Esophagus squamous epithelium (tissue), 5 donors: ENCODE measurements at places on chromosomes 11 and 22.

DNA sequence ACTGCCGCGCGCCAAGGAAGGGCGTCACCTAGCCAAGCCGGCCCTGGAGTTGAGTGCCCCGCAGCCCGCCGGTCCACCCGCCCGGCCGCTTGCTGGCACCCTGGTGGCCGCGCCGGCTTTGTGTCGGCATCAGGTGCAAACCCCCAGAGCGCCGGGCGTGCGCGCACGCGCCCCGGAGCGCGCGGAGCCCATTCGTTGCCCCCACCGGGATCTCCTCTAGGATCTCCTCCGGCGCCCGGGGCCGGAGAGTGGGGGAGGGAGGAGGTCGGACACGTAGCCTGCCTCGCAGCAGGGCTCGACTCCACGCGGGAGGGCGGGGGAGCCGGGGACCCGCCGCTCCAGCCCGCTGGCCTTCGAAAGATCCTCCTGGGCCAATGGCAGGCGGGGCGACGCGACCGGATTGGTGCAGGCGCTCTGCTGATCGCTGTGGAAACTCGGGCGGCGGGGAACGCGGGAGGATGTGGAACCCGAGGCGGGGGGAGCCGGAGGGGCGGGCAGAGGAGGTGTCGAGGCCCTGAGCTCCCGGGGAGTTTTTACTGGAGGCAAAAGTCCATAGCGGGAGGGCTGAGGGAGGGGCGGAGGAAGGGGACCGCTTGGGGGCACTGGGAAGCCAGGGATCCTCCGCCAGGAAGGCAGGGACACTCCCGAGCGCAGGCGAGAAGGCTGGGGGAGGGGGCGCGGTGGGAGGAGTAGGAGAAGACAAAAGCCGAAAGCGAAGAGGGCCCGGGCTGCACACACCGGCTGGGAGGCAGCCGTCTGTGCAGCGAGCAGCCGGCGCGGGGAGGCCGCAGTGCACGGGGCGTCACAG lies at the start of gene FADS2:
FADS2 (plus strand) TSS at position 730 of the 808 bp plus-strand sequence. CDS start 91 bp downstream, outside the sequence.
- DNase-seq, result peak; percentile 41

- no peak for DNase-seq
These were observed 64.4 kb upstream of the LINC01488 start for GRCh38 chr11:69416762-69417698.

DNA sequence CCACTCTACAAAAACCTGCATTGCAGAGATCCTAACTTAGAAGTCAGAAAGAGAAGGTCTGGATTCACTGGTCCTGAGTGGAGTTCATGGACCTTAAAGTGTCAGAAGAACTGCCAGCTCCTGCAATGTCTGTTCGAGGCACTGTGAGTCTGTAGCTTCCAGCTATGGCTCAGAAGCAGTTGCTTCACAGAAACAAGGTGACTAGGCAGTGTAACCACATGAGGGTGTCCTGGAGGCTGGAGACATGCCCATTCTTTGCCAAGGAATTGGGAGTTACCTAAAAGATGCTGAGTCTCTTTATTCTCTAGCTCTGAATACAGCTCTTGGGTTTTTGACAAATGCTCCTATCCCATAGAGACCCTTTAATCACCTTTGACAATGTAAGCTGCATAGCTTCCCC lies 130.5 kb downstream of the SPON1 start:
- DNase-seq, result no peak

DNA sequence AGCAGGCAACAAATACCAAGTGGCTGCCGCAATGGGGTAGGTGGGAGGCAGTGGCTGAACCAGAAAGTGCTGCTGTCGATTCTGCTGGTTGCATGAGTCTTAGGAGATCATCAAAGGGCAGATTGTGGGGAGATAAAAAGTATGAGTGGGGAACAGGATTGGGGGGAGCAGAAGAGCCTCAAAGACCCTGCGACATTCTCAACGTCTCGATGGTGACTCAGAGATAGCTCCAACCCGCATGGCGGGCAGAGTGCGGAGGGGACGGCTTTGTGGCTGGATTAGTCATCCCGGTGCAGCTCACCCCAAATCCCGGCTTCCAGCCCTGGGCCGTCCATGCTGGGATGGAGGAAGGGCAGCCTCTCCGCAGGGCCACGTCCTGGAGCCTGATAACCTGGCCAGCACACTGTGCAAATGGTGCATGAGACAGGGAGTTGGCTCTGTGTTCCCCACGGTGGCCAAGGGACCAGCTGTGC lies 11.6 kb upstream of the RTN4R start:
- DNase-seq, result no peak

GRCh38 chr11:111417766-111418435 lies 38.8 kb upstream of the POU2AF1 start:
- no peak for DNase-seq

GRCh38 chr11:58900479-58901420 lies 38.5 kb upstream of the GLYATL1 start:
- no peak for DNase-seq

DNA sequence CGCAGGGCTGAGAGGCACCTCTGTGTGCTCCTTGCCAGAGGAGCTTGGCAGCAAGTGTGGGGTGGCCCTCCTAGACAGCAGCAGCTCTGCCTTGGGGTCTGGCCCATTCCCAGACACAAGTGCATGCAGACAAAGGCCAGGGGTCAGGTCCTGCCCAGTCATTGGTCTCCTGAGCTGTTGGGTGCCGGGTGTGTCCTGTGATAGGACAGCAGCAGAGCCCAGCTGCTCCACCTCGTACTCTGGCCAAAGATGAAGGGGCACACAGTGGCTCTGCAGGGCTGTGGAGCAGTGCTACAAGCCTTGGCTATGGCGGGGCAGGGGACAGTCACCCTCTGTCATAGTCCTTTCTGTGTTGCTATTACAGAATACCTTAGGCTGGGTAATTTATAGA lies 17.3 kb upstream of the OSBPL5 start:
- DNase-seq, result no peak

DNA sequence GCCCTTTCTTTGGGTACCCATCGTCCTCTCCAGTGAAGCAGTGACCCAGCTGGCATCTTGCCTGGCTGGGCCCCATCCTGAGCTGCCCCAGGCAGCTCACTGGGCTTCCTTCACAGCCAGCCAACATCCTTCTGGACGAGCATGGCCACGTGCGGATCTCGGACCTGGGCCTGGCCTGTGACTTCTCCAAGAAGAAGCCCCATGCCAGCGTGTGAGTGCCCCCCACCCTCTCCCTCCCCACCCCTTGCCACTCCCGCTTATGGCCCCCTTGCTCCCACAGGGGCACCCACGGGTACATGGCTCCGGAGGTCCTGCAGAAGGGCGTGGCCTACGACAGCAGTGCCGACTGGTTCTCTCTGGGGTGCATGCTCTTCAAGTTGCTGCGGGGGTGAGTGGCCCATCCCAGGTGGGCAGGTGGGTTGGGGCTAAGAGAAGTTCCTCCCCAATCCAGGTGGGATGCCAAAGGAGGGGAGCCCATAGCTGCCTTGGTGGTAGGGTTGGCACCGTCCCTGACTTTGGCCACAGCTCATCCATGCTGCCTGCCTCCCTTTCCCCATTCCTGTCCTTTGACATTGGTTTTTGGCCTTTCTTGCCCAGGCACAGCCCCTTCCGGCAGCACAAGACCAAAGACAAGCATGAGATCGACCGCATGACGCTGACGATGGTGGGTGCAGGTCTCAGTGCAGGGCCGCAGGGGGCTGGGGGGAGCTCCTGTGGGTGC lies 6.8 kb upstream of the ANKRD13D start:
- DNase-seq, result no peak

DNA sequence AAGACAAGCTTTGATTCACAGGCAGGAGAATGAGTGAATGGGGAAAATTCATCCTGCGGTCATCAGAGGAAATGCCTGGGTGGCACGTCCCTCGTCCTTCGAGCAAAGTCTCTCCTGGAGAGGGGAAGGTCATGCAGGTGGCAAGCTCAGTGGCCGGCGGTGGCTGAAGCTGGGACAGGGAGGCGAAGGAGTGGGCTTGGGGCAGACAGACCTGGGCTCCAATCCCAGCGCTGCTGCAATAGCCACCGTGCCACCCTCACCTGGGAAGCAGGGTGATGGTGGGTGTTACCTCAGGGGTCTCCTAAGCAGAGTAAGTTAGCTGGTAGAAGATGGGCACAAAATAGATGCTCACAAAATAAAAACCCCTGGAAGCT lies 22.4 kb upstream of the CACNG2 start:
- no peak for DNase-seq

- DNase-seq, result no peak
These were observed 109.6 kb downstream of the RBFOX2 start for GRCh38 chr22:35919002-35919542.

- peak; percentile 23 for DNase-seq
These were observed 54.2 kb downstream of the GRAMD4 start for GRCh38 chr22:46674367-46674781.

DNA sequence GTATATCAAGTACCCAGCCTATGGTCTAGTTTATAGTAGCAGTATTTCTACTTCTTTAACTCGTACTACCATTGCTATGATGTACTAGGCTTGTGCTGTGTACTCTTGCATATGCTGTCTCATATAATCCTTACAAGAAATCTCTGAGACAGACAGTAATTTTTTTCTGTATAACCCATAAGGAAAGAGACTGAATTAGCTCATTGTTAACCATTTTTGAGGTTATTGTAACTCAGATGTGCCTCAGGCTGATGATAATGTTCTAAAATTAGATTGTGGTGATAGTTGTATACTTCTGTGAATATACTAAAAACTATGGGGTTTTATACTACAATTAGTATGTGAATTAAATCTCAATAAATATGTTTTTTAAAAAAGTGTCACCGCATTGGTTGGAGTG lies 112.2 kb upstream of the RRM1 start:
- no peak for DNase-seq

GRCh38 chr11:8266246-8267241 lies 2.9 kb upstream of the LMO1 start:
- no peak for DNase-seq

GRCh38 chr11:44097821-44098220 lies 2.3 kb downstream of the EXT2 start:
- DNase-seq, result no peak

DNA sequence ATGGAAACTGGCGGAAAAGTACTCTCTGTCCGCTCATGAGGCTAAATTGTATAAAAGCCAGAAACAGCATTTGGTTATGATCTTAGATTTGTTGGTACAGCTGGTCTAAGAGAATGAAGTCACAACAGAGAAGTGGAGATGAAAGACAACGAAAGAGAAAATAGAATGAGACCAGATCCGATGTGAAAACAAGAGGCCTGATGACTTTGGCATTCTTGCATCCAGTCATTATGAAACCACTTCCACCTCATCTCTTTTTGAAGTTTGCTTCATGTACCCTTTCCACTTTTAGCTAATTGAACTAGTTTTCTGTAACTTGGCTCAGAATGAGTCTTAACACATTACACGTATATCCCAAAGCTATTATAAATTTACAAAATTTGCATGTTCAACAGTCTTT lies 1431.7 kb downstream of the LRRC4C start:
- DNase-seq, result no peak

GRCh38 chr11:93921695-93922468 lies 71.5 kb upstream of the VSTM5 start:
- DNase-seq, result peak; percentile 4

- no peak for DNase-seq
These were observed 66.3 kb downstream of the ETS1 start for GRCh38 chr11:128520888-128521681.

GRCh38 chr22:30985561-30986208 lies 16.6 kb downstream of the TUG1 start:
- no peak for DNase-seq

- DNase-seq, result no peak
These were observed 90.9 kb downstream of the MICAL2 start for GRCh38 chr11:12200991-12201985.

GRCh38 chr11:15577519-15577918 lies 462.8 kb downstream of the INSC start:
- no peak for DNase-seq

GRCh38 chr22:26345496-26345895 lies 83.6 kb upstream of the ASPHD2 start:
- DNase-seq, result no peak

GRCh38 chr22:42684462-42685195 lies 35.4 kb upstream of the CYB5R3 start:
- no peak for DNase-seq

DNA sequence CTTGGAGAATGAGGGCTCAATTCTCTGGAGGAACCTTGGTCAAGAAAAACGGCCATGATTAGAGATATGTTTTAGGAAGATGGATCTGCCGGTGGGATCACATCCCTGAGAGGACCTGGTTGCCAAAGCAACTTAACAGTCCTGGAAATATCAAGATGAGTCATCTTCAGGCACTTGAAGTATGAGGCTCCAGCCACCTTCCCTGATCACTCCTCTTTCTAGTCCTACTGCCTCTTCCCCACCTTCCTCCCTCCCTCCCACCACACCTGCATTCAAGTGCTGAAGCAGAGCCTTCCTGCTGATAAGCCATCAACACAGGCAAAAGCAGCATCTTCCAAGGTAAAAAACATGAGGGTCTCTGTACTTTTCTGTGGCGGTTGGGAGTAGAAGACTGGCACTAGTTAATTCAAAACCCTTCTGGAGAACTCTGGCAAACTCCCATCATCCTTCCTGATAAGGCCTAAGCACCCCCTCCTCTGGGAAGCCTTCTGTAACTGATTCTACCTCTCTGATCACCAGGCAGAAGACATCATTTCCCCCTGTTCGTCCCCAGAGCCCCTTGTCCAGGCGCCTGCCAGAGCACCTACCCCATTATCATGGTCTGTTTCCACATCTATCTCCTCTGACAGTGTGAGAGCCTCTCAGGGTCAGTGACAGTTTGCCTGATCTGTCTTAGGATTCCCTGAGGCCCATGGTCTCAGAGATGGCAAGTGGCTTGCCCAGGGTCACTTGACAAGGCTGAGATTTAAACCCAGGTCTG lies 79.8 kb downstream of the CLPB start:
- no peak for DNase-seq

GRCh38 chr11:83122050-83122449 lies 34.9 kb upstream of the PCF11 start:
- no peak for DNase-seq

DNA sequence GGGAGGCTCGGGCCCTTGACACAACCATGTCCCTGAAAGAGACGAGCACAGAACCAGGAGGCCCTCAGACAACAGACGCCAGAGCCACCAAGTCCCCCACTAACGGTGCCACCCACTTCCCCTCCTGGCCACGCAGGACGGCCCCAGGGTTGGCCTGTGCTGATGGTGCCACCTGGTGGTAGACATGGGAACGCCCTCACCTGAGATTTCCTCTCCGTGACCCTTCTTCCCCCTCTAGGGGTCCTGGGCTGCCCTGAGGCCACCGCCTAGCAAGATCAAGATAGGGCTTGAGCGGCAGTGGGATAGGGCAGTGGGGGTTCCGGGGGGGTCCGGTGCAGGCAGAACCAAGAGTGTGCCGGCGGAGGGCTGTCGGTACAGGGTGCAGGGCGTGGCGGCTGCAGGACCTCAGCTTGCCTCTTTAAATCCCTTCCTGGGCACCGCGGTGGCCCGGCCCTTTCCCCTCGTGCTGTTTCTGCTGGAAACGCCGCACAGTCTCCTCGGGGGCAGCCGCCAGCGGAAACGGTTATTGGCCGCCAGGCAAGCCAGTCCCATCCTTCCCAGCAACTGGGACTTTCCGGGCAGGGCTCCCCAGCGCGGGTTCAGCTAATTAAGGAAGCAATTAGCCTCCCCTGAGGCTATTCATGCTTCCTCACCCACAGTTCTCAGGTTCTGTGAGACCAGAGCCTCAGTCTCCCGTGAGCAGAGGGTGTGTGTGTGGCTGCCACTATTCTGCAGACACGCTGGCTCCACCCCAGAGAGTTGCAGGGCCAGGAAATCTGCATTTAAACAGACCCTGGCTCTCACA lies 5.5 kb upstream of the NFAM1 start:
- no peak for DNase-seq

- DNase-seq, result no peak
These were observed 17.0 kb upstream of the MMP12 start for GRCh38 chr11:102891736-102892135.

GRCh38 chr11:124285610-124286344 lies 28.0 kb downstream of the OR8D1 start:
- no peak for DNase-seq

- no peak for DNase-seq
These were observed 4.1 kb downstream of the CASP4 start for GRCh38 chr11:104964247-104964646.
